ENCODE measurements at places on chromosomes 11 and 22.

DNA sequence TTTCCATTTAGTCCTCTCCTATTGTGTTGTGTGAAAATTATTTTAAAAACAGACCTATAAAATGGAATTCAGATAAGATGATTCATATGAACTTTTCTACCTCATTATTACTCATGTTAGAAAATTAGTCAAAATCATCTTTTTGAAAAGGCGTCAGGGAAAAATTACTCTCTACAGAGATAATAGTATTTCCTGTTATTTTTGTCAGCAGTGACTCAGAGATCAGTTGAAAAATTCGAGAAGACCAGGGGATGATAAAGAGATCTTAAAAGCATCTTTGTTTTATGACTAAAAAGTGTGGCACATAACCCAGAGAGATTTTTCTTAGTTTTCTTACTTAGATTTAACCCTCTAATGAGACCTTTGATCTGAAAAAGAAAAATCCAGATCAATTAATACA, 157.9 kb upstream of the CARD18 start:
- no peak for DNase-seq

GRCh38 chr22:29275167-29275566, 7.1 kb downstream of the EWSR1 start:
- no peak for DNase-seq

- DNase-seq: no peak
Measured at GRCh38 chr11:45154276-45154675, 7.8 kb downstream of the PRDM11 start.

DNA sequence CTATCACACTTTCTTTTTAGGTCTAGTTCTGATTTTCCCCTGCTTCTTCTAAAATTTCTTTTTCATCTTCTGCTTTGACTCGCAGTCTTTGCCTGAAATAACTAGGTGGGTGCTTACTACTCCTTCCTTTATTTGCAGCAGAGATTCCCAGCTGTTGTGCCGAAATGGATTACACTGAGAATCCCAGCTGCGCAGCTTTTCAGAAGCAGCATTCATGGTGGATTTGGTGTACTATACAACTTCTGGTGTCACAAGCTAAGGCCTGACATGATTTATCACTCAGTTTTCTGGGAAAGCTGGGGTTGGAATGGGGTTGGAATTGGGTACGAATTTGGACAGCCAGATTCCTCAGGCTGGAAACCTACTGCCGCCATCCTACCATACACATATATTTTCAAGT, 6.0 kb upstream of the XKR3 start:
- DNase-seq: no peak

GRCh38 chr11:7871056-7871455, 60.0 kb downstream of the OR10A6 start:
- no peak for DNase-seq

- DNase-seq: no peak
Measured at GRCh38 chr22:45631140-45631840, 40.3 kb upstream of the ATXN10 start.

DNA sequence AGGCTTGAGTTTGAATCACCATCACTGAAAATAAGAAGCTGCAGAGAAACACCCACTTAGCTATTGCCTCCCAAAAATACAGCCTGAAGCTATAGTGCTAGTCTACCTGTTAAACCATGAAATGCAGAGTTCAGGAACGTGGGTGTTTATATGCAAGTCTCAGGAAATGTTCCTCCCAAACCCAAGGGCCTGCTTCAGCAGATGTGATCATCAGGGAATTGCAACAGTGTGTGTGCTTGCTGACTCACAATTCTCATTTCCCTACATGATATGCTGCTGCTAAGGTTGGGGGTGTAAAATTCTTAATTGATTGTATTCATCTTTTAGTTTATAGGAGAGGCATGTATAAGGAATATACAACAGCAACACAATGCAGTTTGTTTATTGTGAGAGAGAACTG, 49.6 kb downstream of the NUP98 start:
- no peak for DNase-seq

GRCh38 chr22:20571078-20571503, 63.7 kb downstream of the MED15 start:
- DNase-seq: no peak

- no peak for DNase-seq
Measured at GRCh38 chr11:79258576-79258975, 182.3 kb downstream of the TENM4 start.

DNA sequence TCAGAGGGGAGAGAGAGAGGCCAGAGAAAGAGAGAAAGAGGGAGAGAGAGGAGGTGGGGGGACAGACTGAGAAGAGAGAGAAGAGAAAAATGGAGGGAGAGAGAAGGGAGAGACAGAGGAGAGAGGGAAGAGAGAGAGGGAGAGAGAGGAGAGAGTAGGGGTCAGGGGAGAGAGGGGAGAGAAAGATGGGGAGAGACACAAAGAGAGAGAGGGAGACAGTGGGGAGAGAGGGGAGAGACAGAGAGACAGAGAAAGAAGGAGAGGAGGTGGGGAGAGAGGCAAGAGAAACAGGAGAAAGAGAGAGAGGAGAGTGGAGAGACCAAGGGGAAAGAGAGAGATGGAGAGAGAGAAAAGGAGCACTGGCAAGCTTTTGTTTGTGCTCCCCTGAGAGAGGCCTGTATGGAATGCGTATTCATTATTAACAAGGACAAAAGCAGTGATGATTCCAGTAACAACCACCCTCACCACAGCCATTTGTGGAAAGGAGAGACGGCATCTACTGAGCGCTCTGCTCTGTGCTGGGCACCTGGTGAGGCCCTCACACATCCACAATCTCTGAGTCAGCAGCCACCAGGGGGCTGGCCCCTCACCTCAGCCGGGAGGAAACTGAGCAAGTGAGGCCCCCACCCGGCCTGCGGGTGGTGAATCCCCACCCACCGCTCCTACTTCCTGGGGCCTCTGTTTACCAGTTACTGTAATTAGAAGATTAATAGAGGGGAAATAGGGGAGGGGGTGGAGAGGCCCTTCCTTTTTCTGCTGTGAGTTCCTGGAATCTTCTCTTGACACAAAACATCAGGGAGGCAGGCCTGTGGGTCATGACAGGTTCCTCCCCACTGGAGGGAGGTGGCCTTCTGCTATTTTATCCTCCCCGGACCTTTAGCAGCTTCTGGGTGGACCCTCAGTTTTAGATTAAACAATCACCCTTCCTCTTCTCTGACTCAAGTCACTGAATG, 14.6 kb upstream of the MIAT start:
- no peak for DNase-seq

DNA sequence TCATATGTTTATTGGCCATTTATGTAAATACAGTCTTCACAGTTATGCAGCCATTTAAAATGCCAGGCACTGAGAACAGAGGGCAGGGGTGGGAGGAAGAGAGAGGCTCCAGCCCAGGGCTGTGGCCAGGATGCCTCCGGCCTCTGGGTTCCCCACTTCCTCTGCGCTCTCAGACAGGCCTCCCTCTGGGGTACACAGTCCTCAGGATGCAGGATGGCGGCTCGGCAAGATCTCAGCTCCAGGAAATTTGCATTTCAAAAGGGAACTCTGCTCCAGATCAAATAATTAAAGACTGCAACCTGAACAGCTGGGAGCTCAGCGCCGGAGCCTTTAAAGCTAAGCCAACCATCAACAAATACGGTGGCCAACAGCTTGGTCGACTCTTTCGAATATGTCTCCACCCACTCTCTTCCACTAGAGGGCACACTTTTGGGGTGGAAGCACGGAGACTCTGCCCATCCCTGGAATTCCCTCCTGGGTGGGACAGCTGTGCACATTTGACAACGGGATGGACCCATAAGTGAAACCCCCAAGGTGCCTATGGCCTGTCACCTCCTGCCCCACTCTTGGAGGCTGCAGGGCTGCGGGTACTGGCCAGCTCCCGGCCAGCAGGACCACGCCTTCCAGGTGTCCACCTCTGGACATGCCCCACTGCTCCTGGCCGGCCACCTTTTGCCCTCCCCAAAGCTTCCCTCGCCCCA, 1044.7 kb downstream of the BRD1 start:
- no peak for DNase-seq

- DNase-seq: no peak
Measured at GRCh38 chr22:48576333-48577013, 1251.2 kb downstream of the BRD1 start.

DNA sequence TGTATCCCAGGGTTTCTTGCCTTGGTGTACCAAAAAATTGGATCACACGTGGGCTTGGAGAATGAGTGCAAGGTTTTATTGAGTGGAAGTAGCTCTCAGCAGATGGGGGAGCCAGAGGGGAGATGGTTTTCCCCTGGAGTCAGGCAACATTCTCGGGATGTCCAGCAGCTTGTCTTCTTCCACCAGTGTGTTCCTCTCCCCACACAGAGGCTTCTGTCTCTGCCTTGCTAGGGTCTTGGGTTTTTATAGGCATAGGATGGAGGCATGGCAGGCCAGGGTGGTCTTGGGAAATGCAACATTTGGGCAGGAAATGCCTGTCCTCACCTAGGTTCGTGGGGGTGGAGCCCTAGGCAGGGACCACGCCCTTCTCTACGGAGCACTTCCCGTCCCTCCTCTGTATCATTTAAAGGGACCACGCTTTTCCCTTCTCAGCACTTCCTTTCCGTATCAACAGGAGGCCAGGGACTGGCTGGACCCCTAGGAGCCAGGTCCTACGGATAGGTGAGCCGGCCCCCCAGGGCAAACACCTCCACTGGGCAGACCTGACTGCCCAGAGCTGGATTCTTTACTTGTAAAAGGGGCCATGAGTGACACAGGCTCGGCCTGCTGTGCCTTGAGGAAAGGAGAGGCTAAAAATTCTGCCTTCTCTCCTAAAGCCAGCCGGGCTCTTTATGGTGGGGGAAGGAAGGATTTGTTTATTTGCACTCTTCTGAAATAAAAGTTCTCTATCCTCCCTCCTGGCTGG, 55.3 kb upstream of the CCDC188 start:
- peak; percentile 77 for DNase-seq

- DNase-seq: no peak
Measured at GRCh38 chr11:85040166-85040565, 587.0 kb downstream of the DLG2 start.

GRCh38 chr11:109704432-109704831, 282.4 kb downstream of the C11orf87 start:
- no peak for DNase-seq

DNA sequence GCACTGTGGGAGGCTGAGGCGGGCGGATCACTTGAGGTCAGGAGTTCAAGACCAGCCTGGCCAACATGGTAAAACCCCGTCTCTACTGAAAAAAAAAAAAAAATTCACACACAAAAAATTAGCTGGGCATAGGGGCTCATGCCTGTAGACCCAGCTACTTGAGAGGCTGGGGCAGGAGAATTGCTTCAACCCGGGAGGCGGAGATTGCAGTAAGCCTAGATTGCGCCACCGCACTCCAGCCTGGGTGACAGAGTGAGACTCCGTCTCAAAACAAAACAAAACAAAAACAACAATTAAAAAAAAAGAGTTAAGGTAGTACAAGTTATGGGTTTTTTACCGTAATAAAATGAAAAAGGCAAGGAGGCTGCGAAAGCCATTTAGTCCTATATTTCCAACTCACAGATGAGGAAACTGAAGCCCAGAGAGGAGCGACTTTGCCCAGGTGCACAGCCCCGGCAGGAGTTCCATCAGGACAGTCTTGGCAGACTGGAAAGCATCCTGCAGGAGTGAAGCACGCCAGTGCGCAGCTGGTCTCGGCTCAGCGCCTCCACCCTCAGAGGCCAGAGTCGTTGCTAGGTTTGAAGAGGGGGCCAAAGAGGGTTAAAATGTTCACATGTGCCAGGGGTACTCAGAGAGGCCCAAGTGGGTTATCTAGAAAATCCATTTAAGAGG, 3.8 kb upstream of the FADS3 start:
- no peak for DNase-seq
